ENCODE measurements at places on chromosomes 11 and 22.

DNA sequence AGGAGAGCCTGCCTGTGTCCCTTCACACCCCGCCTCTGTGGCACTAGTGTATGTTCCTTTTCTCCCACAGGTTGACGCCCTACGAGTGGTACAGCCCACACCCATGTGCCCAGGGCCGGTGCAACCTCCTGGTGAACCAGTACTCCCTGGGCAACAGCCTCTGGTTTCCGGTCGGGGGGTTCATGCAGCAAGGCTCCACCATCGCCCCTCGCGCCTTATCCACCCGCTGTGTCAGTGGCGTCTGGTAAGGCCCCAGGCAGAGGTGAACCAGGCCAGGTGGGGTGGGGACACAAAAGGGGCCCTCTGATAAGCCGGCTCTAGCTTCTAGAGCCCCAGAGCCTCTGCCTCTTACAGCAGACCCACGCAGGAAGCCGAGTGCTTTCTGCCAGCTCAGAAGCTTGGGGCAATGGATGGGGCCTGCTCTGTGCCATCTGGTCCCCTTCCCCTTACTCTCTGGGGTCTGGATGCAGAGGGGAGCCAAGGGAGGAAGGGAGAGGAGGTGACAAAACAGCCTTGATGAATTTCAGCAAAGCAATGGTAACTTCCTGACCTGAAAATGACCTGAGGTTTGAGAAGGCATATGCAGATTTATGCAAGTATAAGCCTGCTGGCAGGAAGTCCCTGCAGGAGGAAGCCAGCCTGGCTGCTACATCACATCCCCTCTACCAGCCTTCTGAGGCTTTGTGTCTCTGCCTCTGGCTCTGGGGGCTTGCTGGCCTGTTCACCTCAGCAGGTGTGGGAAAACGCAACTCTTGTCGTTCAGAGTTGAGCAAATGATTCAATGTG, 67.0 kb upstream of the TBCEL start:
- no peak for DNase-seq

- no peak for DNase-seq
Measured at GRCh38 chr11:27754035-27755017, 54.1 kb upstream of the BDNF start.

DNA sequence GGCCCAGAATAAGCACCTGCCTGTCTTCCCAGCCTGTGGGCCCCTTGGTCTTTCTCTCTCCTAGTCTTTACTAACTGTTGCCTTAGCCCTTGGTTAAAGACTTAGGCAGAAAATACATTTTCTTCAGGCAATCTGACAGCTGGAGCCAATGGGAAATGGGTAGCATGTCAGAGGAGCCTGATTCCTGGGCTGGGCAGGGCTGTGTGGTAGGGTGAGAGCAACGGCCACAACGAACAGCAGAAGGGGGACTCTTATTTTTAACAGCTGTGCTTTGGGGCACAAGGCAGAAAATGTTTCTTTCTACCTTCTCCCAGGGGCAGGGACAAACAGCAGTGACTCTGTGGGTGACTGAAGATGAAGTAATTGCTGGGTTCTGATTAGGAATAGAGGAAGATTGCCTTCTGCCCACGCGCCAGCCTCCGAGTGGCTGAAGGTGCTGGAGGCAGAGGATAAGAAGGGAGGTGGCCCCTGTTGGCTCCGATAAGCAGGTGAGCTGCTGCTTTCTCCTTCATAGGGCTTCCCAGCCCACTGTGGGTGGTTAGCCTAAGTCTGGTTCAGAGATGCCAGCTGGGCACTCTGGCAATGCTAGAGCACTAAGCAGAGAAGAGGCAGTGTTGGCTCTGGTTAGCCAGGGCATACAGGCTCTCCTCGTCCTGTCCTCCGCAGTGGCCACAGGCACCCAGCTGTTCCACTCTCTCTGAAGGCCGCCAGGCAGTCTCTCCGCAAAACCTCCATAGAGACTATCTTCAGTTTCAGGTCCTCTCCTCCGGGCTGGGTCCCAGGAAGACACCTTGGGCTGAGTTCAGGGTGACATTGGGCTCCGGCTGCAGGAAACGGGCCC, 1.5 kb downstream of the YPEL4 start:
- no peak for DNase-seq

GRCh38 chr11:45621588-45621987, 43.8 kb downstream of the CHST1 start:
- no peak for DNase-seq

- DNase-seq: no peak
Measured at GRCh38 chr11:115122274-115122673, 381.9 kb downstream of the CADM1 start.

DNA sequence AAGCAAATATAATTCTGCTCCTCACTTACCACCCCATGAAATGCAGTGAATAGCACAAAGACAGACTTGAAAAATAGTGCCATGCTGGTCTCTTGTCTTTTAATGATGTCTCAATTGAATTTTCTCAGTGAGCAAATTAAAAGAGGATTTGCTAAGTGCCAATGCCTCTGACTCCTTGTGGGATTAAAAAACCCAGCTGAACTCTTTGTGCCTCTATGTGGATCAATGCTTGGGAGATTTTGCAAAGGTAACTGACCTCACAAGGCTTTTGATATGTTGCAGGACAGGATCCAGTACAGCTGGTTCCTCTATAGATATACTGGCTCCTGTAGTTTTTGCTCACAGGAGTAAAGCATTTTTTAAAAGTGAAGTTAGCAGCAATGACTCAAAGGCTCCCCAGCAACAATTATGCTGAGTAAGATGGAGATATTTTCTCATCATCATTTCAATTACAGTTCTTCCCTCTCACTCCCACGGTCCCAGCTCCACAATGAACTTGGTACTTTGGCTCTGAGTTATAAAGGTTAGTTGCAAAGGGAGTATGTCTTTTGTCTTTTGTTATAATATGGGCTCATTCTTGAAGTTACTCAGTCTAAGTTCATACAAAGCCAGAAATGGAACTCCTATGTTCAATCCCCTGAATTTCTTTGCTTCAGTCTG, 471.5 kb downstream of the LRRC4C start:
- no peak for DNase-seq

DNA sequence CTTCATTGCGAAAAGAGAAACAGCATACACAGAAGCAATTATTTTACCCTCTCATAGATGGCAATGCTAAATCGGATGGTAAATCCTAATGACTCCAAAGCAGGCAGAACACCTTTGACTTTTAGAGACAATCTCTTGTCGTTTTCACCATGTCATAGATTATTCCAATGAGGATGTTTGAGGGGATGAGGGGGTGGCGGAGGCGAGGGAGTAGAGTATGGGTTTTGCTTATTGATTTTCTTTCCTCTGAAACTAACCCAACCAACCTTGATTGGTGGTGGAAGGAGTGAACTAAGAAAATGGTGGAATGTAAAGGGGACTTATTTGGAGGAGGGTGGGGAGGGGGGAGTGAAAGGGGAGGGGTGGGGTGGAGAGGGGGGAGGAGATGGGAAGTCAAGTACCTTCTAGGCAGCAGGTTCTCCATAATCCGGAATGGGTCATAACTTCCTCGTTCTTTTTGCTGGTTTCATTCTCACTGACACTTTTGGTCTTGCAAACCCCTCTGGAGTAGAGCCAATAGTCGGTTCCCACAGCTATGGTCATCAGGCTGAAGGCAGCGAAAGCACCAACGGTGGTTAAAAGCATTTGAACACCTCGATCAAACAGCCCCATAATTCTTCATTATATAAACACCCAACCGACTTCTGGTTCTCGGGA, 1.5 kb downstream of the CACNG2 start:
- DNase-seq: no peak

- DNase-seq: no peak
Measured at GRCh38 chr11:60939855-60940254, 12.1 kb downstream of the SLC15A3 start.

DNA sequence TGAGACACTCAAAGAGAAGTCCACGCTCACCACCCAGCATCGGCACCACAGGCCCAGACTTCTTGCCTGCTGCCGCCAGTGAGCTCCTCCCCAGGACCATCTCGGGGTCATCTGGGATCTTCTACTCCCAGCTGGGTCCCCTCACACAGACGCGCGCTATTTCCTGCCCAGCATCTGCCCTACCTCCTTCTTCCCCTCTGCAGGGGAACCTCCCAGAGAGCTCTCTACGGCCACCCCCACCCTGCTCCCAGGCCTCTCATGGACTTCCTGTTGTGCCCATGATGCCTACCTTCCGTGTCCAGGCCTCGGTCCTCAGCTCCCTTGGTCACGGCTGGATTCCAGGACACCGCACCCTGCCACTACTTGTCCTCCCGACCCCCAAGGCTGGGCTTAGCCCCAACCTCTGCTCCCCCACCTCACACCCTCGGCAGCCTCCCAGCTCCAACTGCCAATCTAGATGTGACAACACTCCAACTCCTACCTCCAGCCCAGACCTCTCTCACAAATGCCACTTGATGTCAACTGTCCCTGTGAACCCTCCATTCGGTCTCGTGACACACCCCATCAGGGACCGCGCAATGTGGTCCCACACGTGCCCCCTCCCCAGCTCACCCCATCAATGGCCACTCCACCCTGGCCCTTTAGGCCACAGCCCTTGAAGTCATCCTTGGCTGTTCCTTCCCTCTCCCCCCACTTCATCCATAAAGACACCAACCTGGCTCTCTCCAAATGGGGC, 45.3 kb downstream of the SGSM3 start:
- no peak for DNase-seq

- DNase-seq: no peak
Measured at GRCh38 chr11:69401715-69402114, 79.7 kb upstream of the LINC01488 start.

- DNase-seq: no peak
Measured at GRCh38 chr11:12390687-12391110, 13.3 kb downstream of the PARVA start.

Data from stimulated activated CD8-positive, alpha-beta memory T cell treated with anti-CD3 and anti-CD28 coated beads, Interleukin-2, amount 100 ng/mL, for 48 hours (primary cell).